ENCODE measurements at places on chromosomes 2 and 18.

DNA sequence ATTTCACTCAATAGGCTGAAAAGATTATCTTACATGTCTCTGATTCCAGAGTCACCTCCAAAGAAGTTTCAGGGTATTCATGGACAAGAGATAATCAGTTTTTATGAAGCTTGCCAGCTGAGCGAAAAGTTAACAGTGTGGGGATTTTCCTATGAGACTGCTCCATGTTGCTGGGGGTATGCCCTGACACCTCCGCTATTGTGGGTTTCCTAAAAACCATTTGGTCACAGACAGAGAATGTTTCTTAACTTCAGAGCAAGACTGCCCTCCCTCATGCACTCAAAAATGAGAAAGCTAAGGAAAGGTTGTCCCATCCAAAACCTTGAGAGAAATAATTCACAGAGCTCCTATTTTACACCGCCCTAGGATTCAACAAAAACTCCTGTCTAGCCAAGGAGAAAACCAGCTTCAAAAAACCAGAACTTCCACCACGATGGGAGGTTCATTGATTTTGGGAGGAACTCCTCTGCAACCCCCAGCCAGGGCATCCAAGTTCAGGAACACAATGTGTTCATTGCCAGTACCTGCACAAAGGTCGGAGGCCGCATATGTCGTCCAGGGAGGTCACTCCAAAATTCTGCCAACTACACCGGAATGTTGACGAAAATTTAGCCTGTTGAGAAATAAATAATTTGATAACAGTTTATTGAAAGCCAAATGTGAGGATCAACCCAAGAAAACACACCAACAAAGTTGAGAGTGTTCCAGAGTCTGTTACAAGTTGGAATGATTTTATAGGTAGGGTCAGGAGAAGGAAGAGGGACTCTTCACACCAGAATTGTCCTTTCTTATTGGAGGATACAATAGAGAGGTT lies 104.3 kb downstream of the SP100 start:
- no peak for DNase-seq

DNA sequence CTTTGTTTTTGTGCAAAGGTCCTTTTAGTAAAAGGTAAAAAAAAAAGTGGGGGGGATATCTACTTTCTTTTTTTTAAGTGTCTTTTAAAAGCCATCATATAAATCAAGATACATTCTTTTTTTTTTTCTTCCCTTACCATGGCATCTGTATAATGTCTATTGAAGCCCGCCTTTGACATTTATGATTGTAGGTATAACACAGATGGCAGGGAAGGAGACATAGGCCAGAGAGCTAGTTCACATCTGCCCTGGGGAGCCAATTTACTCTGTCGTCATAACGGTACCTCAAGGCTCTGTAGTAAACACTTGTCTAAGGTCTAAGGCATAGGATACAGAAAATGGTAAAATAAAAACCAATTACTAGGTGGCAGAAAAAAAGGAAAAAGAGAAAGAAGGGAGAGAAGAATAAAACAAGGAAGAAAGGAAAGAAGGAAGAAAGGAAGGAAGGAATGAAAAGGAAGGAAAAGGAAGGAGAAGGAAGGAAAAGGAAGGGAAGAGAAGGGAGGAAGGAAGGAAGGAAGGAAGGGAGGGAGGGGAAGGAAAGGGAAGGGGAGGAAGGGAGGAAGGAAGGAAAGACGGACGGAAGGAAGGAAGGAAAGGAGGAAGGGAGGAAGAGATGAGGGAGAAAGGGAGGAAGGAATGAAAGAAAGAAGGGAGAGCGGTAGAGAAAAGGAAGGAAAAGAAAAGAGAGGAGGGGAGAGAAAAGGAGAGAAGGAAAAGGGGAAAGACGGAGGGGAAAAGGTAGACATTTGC lies 343.5 kb downstream of the RBM43 start:
- no peak for DNase-seq

DNA sequence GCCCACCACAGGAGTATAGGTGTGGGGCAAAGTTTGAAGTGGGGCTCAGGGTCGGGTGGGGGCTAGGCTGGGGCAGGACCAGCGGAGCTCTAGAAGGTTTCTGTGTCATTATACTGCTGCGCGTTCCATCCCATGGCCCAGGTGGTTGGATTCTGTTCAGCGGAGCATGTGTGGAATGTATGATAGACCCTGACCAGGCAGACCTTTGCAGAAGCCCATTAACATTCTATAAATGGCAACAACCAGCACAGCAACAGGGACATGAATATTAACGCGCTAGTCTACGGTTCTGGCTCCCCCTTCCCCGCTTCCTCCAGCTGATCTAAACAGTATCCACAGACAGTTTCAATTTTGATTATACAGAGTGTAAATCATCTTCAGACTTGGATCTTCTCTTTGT lies 4.1 kb upstream of the PRKCE start:
- DNase-seq = no peak

DNA sequence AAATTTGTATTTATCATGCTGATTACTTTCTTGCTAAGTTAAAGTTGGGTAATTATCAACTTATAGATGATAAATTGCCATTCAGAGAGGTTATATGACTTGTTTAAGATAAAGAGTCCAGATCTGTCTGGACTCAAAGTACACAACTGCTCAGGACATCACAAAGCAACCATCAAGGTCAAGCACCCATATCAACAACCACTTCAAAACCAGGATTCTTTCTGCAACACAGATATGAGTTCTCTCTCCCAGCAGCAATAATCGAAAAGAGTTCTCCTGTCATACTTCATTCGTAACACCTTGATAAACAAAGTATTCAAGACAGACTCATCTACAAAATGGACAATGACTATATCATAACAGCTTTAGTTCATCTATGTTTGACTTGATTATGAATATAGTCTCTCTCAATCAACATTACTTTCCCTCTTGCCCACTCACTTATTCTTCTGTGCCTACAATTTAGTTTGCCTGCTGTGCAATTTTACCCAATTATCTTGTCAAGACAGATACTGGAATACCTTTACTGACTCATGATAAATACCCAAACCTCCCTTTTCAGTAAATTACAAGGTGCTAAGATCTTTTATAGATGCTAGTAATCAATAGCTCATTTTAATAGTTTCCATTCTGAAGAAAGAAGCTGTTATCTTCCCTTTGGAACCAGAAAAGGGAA lies 281.8 kb downstream of the NBAS start:
- no peak for DNase-seq

DNA sequence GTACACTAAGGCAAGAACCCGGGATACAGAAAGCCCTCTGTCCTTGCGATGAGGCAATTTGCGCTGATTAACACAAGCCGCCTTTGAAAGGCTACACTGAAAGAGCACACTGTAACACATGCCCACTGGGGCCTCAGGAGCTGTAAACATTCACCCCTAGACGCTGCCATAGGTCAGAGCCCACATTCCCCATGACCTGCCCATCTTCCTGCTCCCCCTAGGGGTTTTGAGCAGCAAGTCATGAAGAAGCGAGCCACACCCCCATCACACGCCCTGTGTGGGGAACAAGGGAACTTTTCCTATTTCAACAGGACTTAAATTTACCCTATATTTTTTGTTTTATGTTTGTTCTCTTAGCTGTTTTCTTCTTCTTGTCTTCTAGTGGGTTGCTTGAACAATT lies 47.8 kb upstream of the SLC4A10 start:
- no peak for DNase-seq

DNA sequence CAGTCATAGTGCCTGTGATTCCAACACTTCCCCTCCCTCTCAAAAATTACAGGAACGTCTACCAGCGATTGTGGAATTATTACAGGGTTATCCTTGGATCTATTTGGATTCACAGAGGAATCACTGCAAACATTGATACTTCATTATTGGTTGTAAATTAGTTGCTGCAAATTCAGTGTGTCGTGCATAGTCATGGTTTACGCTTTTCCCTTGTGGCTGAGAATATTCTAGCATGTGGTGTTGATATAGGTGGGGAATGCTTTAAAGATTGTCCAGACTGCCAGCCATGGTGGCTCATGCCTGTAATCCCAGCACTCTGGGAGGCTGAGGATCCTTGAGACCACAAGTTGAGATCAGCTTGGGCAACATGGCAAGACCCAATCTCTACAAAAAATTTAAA lies 48.7 kb upstream of the PDK1 start:
- DNase-seq = no peak

GRCh38 chr2:112640800-112641675 lies 4.7 kb upstream of the SLC20A1 start:
- no peak for DNase-seq

DNA sequence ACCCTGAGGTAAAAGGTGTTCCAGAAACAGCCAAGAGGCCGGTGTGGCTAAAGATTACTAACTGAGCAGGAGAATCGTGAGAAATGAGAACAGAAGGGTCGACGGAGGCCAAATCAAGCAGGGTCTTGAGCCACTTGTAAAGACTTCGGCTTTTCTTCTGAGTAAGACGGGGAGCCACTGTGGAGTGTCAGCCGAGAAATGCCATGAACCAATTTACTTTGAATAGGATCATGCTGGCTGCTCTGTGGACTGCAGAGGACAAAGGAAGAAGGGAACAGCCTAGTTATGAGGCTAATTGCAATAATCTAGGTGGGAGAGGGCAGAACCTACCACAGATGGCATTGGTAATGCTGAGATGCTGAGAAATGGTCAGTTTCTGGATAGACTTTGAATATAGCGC lies 16.8 kb downstream of the VIT start:
- no peak for DNase-seq

GRCh38 chr2:174191342-174192074 lies 56.8 kb downstream of the OLA1 start:
- DNase-seq = no peak

GRCh38 chr2:86254576-86255538 lies 55.6 kb downstream of the MRPL35 start:
- no peak for DNase-seq

- DNase-seq = no peak
Observed at GRCh38 chr2:30219886-30220875, 11.2 kb upstream of the LBH start.

- DNase-seq = no peak
Observed at GRCh38 chr2:26646986-26647672, 6.0 kb upstream of the CIB4 start.

DNA sequence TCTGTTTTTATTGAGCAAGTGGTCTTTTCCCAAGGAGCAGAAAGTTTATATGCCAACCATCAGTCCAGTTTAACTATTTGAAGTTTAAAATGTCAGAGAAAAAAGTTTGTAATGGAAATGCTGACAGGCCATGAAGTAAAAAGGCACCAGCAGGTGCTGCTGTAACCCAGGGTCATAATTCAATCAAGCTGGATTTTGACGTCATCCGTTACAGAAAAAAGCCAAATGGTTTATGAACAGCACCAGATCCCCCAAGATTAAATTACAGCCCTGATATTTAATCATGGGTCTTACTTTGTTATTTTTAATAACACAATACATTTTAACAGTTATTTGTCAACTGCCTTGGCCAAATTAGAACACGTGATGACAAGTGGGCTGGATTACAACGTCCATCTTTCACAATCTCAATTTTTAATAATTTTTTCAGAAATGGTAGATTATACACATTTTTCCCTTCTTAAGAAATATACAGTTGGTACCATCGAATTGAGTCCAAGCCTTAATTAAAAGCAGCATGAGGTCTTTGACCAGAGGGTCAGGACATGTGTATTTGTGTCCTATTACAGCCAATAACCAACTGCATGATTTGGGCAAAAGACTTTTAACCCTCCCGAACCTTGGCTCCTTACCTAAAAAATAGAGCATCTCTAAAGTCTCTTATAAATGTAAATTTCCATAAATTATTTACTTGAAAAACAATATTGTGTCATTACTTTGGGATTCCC lies 10.0 kb downstream of the TCF4 start:
- no peak for DNase-seq

DNA sequence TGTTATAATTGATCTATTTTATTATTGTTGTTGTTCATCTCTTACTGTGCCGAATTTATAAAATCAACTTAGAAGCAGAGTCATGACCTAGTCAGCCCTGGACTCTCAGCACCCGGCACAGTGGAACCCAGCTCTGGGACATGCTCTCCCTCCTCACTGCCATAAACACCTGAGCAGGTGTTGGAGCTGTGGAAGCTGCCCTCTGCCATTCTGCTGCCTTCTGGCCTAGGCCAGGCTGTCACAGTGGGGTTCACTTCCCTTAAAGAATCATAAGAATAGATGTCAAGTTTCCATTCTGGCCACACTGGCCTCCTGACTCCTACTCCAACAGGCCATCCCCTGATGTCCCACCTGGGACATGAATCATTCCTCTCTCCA lies 192.2 kb downstream of the ZFP36L2 start:
- DNase-seq = no peak

DNA sequence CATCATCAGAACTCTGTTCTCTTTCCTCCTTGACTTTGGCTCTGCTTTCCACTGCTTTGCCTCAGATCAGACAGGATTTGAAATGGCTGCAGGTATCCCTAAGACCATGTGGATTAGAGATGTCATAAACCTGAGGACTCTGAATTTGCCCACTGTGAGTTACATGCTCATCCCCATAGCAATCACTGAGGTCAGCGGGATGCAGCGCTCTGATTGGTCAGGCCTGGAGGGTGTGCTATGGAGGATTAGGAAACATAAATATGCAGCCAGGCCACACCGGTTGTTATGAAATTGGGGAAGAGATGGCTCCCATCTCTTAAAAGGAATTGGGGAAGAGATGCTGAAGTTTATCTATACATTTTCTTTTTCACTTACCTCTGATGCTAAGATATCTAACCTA lies 73.7 kb upstream of the DNAJC10 start:
- DNase-seq = no peak

DNA sequence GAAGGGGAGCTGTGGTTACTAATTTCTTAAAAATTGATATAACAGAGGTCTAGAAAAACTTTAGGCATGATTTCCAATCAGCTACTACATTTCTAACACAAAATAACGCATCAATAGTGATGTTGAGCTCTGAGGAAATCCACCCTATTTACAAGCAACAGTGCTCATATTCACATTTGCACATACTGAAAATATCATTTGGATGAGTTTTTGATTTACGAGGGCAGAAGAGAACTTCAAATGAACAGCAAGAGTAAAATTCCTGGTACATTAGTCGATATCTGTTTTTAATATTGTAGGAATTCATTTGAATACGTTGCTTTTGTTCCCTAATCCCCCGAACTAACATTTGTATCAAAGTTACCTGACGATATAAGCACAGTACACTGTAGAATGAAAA lies 761.0 kb upstream of the POU3F3 start:
- no peak for DNase-seq

DNA sequence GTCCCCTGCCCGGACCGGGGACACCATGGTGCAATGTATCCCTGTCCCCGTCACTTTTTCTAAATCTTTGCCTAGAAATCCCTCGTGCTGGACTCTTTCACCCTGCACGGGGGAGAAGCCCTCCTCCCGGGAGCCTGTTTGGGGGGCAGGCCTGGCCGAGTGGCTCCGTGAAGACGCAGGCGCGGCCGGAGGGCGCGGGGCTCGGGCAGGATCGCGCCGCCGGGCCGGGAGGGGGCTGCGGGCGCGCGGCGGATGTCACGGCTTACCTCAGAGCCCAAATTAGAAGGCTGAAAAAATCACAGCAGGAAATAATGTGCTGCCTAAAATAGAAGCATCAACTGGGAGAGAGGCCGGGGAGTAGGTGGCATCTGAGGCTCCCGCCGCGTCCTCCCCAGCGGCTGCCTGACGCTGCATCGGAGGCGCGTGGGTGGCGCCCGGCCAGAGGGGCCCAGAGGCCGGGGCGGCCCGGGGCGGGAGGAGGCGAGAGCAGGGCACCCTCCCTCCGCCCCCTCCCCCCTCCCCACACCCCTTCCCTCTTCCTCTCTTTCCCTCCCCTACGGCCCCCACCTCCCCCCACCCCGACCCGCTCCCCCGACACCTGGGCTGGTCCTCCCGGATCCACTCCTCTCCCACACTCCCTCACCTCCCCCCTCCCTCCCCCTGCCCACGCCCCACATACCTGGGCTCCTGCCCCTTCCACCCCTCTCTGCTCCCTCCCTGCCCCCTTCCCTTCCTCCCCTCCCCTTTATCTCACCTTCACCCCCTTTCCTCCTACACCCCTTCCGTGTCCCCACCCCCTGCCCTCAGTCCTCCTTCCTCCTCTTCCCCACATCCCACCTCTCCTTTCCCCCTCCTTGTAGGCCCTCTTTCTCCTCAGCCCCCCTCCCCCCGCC lies 51.9 kb downstream of the SLC4A1AP start:
- no peak for DNase-seq

All from cortex of kidney (tissue), 1 donor.